ENCODE measurements at places on chromosomes 5 and 9. TPM values are rescaled to one million over a fixed set of nuclear protein-coding genes. Genes with fewer than 3 reads are reported as not detected.

Gene SLC6A19
- 0.62 TPM for total RNA-seq

Gene TMEM203
- 45.3 TPM for total RNA-seq

Gene HMMR
- 24.9 TPM for total RNA-seq

Gene IQGAP2
- 2.0 TPM for total RNA-seq

Data from A549 treated with AZD2906 at 1 μM for 4 hours (cell line).